Activated T-cell treated with anti-CD3 and anti-CD28 coated beads for 4 hours (primary cell): ENCODE measurements at places on chromosomes 7 and 10.

- DNase-seq: no peak
Measured at GRCh38 chr10:52649511-52649910, 123.1 kb downstream of the MBL2 start.

DNA sequence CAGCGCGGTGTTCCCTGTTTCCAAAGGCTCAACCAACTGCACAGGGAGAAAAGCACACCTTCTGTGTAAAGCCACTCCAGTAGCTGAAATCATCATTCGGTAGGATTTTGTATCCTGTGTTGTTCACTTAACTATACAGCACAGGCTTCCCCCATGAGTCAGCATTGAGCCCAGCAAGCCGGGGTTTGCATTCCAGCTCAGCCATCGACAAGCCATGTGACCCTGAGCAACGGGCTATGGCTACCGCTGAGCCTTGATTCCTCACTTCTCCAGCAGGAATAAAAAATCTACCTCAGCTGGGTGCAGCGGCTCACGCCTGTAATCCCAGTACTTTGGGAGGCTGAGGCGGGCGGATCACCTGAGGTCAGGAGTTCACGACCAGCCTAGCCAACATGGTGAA is 44.1 kb upstream of the ATP6V0A4 start:
- no peak for DNase-seq

DNA sequence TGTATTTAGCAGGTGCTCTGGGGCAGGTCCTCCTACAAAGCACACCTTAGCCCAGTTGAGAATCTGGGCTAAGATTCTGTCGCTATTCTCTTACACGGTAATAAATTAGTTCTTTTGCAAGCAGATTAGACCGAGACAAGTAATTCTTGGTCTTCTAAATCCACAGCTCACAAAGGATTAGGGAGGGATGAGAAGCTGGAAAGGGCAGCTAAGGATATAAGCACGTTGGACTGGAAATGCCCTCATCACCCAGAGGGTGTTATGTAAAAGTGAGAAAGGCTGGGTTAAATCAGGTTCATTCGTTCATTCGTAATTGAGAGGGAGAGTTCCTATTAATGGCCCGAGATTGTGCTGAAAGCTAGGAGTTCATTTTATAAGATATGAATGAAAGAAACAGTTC is 41.8 kb downstream of the PFKFB3 start:
- DNase-seq: no peak

- DNase-seq: no peak
Measured at GRCh38 chr7:77184990-77185389, 14.6 kb downstream of the FGL2 start.

DNA sequence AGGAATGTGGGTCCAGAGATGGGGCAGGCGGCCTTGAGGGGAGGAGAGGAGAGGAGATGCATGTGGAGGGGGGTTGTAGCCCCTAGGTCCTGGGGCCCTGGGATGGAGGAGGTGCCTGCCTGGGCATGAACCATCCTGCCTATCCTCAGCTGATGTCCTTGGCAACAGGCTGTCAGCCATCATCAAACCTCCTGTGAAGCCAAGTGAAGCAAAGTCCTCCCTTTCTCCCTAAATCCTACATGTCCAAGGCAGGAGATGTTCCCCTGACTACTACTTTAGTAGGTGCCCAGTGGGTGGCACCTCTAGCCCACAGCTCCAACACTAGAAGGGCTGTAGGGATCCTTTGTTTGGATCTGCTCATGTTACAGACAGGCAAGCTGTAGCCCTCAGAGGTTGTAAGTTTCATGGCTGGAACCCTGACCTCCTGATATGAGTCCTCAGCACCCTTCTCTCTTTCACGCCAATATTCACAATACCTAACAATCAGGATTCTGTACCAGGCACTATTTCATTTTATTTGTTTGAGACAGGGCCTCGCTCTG is 66.6 kb upstream of the SYPL1 start:
- no peak for DNase-seq

- no peak for DNase-seq
Measured at GRCh38 chr10:10647331-10647730, 370.3 kb upstream of the CELF2 start.

DNA sequence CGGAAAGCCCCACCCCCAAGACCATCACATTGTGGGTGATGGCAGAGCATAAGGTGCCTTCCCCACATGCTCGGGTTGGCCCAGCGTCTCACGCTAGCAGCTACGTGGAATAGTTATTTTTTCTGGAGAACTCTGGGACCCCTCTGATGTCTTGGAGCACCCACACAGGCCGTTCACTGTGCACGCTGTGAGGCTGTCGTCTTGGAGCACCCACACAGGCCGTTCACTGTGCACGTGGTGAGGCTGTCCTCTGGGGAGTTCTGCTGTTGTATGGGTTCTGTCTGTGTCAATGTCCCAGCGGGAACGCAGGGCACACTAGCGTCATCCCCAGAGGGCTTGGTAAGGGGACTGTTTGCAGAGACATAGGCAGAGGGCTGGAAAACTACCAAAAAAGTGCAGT is 38.8 kb upstream of the FAM20C start:
- DNase-seq: no peak

GRCh38 chr7:27237735-27238334 is 4.8 kb upstream of the EVX1 start:
- DNase-seq: no peak

GRCh38 chr10:124194199-124194824 is 100.9 kb upstream of the CHST15 start:
- no peak for DNase-seq

DNA sequence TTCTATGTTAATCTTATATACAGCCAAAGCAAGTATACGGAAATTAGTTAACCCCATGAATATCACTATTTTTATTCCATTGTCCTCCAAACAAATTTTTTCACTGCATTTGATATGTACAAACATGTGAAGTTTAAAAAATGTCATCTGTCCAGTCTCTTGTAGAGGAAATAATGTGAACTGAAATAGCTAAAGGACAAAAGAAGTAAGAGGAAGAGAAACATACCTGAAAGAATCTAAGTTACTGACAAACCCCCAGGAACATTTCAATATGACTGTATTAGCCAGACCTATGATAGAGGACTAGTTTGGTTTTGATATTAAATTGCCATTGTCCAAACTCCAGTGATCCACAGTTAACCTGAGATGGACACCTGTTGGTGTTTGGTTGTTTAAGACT is 80.6 kb downstream of the NRCAM start:
- DNase-seq: no peak

- no peak for DNase-seq
Measured at GRCh38 chr7:106169821-106170610, 57.9 kb upstream of the SYPL1 start.

DNA sequence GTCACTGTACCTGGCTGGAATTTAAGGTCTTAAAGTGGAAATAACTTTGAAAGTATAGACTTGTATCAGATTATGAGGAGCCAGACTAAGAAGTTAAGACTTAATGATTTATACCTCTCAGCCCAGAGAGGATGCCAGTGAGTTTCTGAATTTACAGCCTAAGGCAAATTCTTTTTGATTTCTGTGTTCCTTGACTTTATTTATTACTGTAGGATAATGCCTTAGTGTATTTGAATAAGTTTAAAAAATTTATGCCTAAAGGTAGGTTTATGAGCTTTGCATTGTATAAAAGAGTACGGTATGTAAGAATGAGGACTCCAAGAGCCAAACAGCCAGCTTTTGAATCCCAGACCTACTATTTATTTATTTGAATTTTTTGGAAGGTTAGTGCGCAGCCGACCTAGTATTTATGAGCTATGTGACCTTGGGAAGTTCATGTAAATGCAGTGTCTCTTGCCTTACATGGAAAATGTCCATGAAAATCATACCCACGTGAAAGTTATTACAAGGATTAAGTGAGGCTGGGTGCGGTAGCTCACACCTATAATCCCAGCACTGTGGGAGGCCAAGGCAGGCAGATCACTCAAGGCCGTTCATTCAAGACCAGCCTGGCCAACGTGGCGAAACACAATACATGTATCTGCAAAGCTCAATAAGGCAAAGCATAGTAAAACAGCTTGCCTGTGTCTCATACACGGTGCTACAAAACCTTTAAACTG is 174.6 kb downstream of the AUTS2 start:
- no peak for DNase-seq

- no peak for DNase-seq
Measured at GRCh38 chr7:1505731-1506550, 1.8 kb upstream of the INTS1 start.

GRCh38 chr7:107505997-107506673 is 36.3 kb downstream of the GPR22 start:
- DNase-seq: no peak

DNA sequence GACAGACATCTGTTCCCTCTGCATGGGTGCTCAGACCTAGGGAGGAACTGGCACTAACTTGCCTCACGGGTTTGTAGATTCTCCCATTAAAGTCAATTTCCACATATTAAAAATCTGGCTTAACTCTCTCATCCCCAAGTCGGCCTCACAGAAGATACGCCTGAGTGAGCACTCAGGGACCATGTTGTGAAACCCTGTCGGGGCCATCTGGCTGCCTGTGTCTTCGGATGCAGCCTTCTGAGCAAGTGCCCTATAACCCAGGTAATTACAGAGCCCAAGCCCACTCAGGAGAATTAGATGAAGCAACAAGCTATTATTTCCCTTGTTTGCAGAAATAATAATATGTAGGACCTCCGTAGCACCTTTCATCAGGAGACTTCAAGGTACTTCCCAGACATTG is 219.3 kb upstream of the GLI3 start:
- DNase-seq: no peak

GRCh38 chr7:93148144-93148543 is at the start of gene SAMD9L:
Gene SAMD9L, minus strand, starts transcription at chr7:93148385. Its CDS starts 12,414 bp downstream, at chr7:93135971.
- DNase-seq: no peak

GRCh38 chr7:92832534-92833023 is 3.8 kb downstream of the CDK6 start:
- DNase-seq: no peak

- DNase-seq: no peak
Measured at GRCh38 chr10:90788968-90789367, 68.9 kb downstream of the HTR7 start.

DNA sequence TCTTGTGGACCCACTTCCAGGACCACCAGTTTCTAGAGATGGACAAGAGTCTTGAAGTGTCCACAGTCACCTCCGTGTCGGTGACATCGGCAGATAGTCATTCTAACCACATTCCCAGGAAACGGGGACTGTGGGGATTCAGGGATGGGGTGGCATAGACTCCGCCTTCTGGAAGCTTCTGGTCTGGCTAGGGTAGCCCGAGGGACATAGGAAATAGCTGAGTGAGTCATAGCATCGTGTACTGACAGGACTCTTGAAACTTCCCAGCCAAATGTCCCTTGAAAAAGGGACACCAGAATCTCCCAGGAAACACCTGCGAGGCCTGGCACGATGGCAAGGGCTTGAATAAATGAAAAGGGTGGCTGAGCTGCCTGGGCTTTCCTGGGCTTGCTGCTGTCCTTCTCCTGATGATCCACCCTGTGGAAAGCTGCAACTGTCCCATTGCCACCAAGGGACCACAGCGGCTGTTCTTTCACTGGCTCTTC is 84.1 kb upstream of the LRRC4 start:
- DNase-seq: no peak

- DNase-seq: no peak
Measured at GRCh38 chr7:132191418-132191817, 384.9 kb downstream of the PLXNA4 start.

GRCh38 chr10:18400201-18400905 is 251.0 kb downstream of the NSUN6 start:
- no peak for DNase-seq

DNA sequence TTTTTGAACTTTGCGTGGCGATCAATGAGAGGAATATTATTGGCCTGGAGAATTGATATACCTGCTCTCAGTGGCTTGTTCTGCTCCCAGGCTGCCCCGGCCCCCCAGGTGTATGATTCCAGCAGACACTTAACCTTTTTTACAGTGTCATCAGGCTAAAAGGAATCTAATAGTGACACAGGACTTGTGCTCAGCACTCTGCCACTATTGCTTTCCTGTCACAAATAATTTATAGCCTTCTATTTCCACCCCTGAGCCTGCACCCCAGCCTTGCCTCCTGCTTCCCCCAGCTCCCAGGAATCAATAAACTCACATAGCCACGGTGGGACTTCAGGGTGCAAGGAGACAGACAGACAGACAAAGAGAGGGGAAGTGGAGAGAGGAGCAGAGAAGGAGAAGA is 28.3 kb downstream of the PAX2 start:
- no peak for DNase-seq

DNA sequence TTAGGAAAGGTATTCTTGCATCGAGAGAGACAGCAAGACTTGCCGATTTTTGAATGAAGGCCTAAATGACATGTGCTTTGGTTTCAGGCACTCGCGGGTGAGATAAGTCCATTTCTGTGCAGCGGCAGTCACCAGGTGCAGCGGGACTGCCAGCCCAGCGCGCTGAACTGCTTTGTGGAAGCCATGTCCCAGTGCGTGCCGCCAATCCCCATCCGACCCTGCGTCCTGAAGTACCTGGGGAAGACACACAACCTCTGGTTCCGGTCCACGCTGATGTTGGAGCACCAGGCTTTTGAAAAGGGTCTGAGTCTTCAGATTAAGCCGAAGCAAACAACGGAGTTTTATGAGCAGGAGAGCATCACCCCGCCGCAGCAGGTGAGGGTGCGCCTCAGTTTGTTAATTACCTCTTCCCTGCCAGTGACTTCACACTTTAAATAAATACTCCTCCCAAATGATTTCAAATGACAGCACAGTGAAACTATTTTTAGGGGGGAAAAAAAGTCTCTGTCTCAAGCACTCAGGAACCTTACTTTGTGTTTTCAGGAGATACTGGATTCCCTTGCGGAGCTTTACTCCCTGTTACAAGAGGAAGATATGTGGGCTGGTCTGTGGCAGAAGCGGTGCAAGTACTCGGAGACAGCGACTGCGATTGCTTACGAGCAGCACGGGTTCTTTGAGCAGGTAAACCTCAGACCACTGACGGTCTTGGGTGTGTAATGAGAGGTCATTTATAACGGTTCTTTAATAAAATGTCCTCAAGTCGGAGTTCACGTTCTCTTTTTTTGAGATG is 98.3 kb downstream of the TRRAP start:
- no peak for DNase-seq

DNA sequence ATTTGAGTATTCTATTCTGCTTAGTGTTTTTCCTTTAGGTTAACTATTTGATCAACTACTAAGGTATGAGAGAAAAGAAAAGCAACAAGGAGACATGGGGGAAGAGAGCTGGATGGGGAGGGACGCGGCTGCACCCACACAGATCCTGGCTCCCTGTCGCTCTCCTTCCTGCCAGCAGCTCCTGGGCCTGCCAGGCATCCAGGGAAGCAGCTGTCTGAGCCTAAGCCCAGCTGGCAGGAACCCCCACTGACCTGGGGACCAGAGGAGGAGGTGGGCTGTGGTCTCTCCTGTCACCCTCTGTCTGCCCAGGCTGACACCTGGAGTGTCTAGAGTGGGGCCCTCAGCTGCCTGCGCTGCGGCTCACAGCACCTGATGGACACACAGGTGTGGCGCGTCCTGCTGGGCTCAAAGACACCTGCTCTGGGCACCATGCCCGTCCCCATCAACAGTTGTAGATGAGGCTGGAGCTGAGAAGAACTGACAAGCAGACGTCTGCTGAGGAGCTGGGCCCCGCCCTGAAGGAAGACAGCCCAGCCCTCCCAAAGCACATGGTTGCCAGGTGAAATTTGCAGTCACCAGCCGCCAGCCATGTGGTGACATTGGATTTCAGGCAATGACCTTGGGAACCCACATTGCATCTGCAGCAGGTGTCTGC is 207.9 kb downstream of the PLXNA4 start:
- DNase-seq: no peak
